IMR-90 (cell line): ENCODE measurements at places on chromosomes 12 and 14.

DNA sequence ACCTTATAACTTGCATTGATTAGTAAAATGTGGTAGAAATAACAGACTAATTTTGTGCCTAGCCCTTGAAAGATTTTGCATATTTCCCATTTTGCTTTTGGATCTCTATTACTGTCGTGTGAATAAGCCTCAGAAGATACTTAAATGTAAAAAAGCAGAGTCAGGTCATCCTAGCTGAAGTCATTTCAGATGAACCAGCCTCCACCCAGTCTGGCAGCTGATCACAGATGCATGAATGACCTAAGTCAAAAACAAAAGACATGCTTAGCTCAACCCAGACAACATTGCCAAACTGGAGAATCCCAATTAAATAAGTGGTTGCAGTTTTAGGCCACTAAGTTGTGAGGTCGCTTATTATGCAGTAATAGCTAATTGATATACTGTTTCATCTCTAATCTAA lies 349.9 kb downstream of the C12orf50 start:
- peak; percentile 5 for DNase-seq

DNA sequence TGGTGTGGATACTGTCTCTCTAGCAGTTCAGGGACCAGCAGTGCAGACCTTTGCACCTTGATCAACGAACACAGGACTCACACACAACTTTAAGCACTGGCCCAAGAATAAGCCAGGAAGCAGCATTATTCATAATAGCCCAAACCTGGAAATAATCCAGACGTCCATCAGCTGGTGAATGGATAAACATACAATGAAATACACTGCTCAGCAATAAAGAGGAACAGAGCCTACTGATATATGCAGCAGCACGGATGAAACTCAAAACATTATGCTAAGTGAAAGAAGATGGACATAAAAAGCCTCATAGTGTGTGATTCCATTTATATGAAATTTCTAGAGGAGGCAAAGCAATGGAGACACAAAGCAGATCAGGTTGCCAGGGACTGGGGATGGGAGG lies 303.9 kb upstream of the FKBP4 start:
- DNase-seq, result no peak

- DNase-seq, result no peak
Measured at GRCh38 chr14:78690836-78691235, 520.7 kb downstream of the NRXN3 start.

DNA sequence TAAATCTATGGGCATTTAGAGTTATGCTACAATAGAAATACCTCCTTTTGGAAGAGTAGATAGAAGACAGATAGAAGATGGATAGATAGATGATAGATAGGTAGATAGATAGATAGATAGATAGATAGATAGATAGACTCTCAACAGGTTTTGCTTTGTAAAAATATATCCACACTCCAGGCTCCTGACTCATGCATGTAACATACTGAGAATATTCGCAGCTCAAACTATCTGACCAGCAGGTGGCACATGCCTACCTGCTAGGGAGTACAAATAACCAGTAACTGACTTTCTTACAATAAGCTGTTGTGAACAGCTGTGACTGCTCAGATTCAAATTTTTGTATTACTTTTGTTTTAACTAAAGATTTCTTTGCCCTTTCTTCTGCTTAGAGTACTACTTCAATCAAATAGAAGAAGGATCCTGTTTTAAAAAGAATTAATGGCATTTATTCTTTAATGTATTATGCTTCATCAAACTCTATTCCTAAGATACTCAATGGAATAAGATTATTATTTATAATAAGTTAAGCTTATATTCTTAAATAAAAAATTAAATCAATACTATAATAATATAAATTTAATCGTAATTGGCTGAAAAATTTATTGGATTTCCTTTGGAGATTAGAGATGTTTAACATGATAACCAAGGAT lies 15.8 kb upstream of the CPNE8 start:
- no peak for DNase-seq

DNA sequence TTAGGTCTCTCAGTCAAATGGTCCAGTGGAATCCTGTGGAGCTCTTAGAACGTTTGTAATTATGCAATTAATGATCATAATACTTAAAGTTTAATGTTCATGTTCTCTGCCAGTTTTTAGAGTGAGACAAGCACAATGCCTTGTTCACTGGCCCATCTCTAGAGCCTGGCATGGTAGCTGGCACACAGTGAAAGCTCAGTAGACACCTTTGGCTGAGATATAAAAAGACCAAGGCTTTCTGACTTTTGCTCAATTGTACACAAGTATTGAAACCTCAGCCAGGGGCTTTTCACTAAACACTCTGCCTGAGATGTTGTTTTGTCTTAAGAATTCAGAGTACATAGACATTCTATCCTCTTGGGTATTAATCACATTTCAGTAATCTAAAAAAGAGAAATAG lies 241.8 kb upstream of the ATP2B1 start:
- DNase-seq, result no peak

- DNase-seq, result no peak
Measured at GRCh38 chr12:39372929-39373328, 70.0 kb downstream of the KIF21A start.

DNA sequence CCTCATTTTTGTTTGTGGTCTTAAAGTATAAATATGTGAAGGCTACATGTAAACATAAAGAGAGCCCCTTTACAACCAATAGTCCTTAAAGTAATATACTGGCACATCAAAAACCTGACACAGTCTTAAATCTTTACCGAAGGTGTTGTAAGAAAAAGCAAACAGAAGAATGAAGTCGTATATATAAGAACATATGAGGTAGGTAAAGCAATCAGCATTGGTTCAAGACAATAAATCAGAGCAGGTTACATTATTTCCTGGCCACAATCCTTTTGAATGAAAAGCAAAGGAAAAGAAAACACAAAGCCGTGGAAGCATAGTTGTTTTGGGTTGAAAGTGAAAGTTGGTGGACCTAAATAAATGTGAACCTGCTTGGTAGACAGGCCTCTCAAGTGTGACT lies 183.7 kb upstream of the STXBP6 start:
- no peak for DNase-seq

DNA sequence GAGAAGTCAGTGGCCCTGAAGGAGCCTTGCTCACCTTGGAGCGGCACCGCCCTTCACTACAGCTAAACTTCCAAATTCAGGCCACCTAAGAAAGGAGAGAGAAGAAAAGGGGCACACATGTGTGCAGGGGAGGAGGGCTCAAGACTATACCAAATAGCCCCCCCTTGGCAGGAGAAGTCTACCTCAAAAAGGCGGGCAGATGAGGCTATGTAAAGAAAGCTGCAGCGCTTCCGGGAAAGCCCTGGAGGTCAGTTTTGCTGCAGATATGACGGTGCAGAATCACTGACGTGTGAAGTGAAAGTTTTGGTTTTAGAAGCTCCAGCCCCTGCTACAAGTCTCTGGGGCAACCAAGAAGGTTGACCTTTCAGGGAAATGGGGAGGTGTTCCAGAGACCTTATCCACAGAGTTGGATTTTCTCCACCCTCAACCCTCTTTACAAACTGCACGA lies 48.2 kb upstream of the PNMA1 start:
- no peak for DNase-seq

- no peak for DNase-seq
Measured at GRCh38 chr14:95026851-95027463, 130.4 kb downstream of the DICER1 start.

GRCh38 chr12:852864-853263 lies 96.6 kb downstream of the RAD52 start:
- DNase-seq, result no peak

DNA sequence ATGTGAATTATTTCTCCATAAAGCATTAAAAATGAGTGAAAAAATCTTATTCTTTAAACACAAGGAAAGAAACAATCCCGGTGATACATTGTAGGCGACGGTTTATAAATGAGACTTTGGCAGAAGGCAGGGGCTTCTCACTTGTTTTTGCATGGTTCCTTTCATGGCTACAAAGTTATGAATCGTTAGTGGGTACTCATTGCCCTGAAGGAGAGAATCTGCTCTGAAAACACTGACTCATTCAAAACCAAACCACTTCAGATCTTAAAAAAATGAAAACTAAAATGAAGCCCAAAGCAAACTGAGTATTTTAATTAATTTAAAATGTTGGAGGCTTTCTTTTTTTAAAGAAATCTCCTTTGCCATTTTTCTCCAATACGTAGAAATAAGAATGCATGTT lies 41.4 kb upstream of the AMIGO2 start:
- peak; percentile 48 for DNase-seq

- no peak for DNase-seq
Measured at GRCh38 chr14:59427653-59428580, 37.3 kb downstream of the GPR135 start.

DNA sequence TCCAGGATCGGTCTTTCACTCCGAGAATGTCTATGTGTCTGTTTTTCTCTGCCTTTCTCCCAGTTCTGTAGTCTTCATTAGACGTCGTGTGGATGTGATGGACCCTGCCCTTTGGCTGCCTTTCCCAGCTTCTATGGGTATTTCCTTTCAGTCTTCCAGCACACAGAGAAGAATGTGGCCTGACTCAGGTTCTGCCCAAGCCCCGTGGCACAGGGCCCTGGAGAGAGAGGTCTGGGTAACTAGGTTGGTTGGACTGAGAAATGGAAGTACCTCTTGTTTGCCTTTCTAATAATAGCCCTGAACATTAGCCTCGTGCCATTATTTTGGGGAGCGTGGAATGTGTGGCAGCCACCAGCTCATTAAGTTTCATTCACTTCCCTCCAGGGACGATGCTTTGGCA lies 3.8 kb downstream of the FOXJ2 start:
- no peak for DNase-seq

DNA sequence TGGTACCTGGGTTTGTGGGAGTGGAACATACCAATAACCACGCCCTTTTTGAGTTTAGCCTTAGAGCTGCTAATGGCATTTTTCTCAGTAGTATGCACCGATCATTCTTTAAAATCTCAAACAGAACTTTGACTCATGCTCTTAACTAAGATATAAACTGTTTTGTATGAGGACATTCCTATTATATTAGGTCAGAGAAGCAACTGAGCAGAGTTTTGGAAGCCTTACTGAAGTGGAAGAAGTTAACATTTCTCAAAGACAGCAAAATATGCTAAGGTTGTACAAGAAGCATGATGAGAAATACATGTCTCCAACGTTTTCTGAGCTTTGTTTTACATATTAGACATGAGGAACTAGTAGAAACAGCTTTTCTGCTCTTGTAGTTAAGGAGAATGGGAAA lies 819.2 kb downstream of the FSCB start:
- peak; percentile 58 for DNase-seq

DNA sequence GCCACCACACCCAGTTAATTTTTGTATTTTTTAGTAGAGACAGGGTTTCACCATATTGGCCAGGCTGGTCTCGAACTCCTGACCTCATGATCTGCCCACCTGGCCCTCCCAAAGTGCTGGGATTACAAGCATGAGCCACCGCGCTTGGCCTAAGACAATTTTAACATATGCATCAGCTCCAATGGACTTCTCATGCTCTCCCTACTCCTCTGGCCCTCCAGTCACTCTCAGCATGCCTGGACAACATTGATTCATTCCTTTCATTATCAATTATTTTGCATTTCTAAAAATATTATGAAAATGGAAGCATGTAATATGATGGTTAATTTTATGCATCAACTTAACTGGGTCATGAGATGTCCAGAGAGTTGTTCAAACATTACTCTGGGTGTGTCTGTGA lies 469.1 kb upstream of the TMEM132C start:
- no peak for DNase-seq

DNA sequence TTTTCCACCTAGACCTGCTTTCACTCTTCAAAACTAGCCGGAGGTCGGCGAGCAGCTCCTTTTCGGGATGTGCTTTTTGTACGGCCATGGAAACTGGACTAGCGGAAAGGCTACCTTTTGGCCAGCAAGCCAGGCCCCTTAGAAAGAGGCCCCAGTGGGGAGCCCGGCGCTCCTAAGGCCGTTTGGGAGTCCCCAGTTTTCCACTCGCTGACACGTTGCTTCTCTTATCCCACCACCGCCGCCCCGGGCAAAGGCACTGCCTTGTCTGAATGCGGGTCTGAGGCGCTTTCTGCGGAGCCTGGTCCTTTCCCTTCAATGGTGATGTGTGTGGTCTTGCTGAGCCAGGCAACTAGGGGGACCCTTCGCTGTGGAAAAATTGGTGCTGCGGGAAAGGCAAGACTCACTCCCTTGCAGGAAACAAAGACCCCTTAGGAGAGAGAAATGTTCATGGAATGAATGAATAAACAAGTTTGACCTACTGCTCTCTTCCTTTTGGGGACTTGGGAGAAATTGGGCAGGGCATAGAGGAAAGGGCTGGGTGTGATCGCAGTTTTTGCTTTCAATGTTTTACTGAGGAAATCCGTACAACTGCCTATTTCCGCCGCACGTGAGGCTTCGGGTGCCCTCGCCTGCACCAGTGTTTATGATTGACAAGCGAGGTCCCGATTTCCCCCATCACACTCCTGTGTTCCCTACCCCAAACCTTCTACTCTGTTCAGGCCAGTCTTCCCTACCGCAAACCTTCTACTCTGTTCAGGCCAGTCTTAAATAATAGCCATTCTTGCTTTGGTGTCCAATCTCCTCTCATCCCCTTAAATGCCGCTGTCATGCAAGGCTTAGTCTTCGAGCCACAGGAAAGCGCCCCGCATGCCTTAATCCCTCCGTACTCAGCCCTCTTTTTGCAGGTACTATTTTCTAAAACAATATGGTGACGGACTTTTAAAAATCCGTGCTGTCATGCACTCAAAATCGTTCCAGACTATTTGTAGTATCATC lies 1.0 kb upstream of the SLC38A2 start:
- DNase-seq, result peak; percentile 68

GRCh38 chr14:103318750-103319419 lies 15.2 kb upstream of the EIF5 start:
- DNase-seq, result no peak

DNA sequence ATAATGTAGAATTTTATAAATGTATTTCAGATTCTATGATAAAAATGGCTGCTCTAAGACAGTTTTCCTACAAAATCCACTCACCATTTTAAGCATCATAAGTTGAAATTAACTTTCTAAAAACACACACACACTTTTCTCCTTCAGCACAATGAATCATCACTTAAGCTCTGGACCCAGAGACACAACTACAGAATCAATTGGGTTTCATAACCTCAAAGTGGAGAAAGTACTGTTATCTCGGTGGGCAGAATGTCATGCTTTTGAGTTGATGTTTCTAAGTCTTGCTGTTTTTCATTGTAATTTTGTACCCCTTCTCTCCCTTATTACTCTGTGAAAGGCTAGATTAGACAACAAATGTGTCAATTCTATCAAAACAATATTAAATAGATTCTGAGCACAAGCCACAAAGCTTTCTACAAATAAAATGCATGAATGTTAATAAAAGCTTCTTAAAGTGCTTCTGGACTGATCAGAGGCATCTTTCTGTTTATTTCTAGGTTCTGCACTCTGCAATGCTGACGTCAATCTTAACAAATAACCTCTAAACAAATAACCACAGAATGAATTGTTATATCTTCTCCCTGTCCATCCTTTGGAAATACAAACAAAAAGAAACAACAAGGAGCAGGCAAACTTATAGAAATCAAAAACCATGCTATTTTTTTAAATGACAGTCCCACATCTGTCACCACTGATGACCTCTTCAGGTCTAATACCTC lies 8.2 kb downstream of the IPO8 start:
- DNase-seq, result peak; percentile 31

GRCh38 chr12:102204025-102204424 lies 6.4 kb upstream of the PMCH start:
- DNase-seq, result no peak

GRCh38 chr14:82951171-82951570 lies 1417.5 kb upstream of the SEL1L start:
- DNase-seq, result no peak

- peak; percentile 64 for DNase-seq
Measured at GRCh38 chr14:90293766-90294730, 37.7 kb downstream of the NRDE2 start.

- DNase-seq, result no peak
Measured at GRCh38 chr14:53161758-53162435, 8.8 kb upstream of the DDHD1 start.

- DNase-seq, result peak; percentile 79
Measured at GRCh38 chr12:45660330-45660729, 69.2 kb upstream of the ARID2 start.
